Stimulated activated CD4-positive, alpha-beta T cell treated with anti-CD3 and anti-CD28 coated beads, Interleukin-1b, Interleukin-23, amount 100 ng/mL, for 1 hour (primary cell): ENCODE measurements at places on chromosomes 1 and 21.

DNA sequence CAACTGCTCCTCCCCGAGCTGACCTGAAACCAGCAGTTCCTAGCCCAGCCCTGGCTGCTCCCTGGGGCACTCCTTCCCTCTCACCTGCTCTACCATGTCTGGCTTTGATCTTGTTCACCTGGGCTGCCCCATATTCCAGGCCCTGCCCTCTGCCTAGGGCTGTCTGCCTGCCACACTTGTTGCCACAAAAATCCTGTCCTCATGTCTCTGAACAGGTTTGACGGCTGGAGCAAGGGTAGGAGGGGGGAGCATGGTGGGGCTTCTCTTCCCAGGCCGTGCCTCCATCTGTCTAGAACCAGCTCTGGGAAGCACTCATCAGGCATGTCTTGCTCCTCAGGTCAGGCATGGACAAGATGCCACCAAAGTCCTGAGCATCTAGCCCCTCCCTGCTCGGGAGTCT is 44.3 kb upstream of the WNT2B start:
- no peak for DNase-seq

DNA sequence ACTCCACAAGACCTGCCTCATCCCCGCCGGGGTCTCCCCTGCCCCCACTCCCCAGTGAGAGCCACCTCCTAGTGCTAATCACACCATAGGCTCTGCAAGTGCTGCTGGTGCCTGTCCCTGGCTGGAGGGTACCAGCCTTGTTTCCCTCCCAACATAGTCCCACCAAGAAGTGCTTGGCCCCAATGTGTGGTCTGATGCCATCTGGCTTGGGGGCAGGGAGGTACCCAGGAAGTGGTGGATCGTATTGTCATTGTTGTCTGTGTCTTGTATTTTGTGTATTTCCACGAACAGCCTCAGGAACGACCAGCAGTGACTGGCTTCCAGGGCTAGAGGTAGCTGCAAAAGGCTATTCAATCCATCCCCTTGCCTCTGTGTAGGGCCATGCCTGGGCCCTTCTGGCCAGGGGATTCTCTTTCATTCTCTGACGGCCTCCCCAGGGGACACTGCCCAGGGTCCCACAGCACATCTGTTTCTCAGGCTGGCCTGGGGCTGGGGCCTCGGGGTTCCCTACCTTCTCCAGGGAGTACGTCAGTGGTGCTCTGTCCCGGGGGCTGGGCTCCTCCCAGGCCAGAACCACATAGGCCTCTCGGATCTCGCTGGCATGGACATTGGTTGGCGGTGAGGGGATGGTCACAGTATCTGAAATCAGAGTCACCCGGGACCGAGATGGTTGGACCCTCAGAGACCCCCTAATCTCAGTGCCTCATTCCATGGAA is 22.8 kb downstream of the MYOM3 start:
- DNase-seq, result no peak

DNA sequence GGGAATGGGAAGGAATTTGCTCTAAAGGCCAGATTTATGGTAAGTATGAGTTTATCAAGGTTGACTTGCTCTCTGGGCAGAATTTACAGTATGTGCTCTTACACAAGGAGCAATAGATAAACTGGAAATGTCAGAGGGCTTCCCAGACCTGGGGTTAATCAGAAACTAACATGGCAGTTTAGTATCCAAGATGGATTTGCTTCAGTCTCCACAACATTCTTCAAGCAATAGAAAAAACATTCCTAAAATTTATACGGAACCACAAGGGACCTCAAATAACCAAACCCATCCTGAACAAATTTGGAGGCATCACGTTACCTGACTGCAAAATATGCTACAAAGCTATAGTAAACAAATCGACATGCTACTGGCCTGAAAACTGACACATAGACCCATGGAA is 606.7 kb upstream of the CHRM3 start:
- DNase-seq, result no peak

- no peak for DNase-seq
Measured at GRCh38 chr1:107889524-107889923, 75.5 kb downstream of the VAV3 start.

- DNase-seq, result peak; percentile 52
Measured at GRCh38 chr1:983798-984475, 2.0 kb upstream of the PERM1 start.

GRCh38 chr1:41385398-41386195 is 24.4 kb downstream of the FOXO6 start:
- no peak for DNase-seq

- DNase-seq, result no peak
Measured at GRCh38 chr1:20432341-20432740, 53.7 kb downstream of the CAMK2N1 start.

- no peak for DNase-seq
Measured at GRCh38 chr21:46100020-46100419, 2.1 kb downstream of the COL6A2 start.

- no peak for DNase-seq
Measured at GRCh38 chr1:228749765-228750164, 14.5 kb downstream of the RHOU start.

- DNase-seq, result no peak
Measured at GRCh38 chr1:205536759-205537361, 32.4 kb downstream of the CDK18 start.

DNA sequence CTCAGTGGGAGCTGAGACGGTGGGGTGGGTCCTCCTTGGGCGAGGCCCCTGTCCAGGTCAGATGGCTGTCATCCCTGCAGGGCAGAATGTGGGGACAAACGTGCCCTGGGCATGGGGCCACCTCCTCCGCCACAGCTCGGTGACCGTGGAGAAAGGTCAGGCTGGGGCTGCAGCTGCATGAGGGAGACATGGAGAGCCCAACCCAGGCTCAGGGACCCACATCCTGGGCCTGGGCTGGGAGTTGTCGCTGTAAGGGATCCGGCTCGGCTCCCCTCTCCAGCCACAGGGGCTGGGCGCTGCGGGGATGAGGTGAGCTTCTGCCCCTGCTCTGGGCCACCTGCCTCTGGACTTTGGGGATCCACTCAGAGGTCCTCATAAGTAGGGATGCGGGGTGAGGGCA is 518 bp upstream of the PLCH2 start:
- no peak for DNase-seq

DNA sequence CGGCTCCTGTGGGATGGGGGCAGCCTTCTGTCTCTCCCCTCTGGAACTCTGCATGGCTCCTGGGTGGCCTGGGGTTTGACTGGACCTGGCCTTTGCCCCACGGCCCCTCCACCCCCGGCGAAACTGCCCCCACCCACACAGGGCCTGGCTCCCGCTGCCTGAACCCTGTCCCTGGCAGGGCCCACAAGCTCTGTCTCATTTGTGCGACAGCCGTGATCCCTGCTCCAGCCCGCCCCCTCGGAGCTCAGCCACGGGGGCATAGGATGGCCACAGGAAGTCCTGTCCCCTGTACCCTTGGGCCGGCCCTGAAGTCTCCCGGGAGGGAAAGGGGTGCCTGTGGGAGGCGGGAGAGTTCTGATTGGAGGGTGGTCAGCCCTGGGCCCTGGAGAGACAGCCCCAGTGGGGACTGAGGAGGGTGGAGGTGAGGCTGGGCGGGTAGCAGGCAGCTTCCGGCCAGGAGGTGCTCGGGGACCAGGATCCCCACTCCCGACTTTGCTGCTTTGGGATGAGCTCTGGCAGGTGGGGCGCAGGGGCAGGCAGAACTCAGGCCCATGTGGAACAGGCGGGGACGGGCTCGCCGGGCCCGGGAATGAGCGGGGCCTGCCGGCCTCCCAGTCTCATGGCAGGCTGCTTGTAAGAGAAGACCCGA is 45.1 kb downstream of the SLX9 start:
- DNase-seq, result no peak

GRCh38 chr1:181134543-181135436 is 46.3 kb downstream of the IER5 start:
- DNase-seq, result no peak

- DNase-seq, result no peak
Measured at GRCh38 chr1:206898089-206898914, 1.1 kb downstream of the IL24 start.

DNA sequence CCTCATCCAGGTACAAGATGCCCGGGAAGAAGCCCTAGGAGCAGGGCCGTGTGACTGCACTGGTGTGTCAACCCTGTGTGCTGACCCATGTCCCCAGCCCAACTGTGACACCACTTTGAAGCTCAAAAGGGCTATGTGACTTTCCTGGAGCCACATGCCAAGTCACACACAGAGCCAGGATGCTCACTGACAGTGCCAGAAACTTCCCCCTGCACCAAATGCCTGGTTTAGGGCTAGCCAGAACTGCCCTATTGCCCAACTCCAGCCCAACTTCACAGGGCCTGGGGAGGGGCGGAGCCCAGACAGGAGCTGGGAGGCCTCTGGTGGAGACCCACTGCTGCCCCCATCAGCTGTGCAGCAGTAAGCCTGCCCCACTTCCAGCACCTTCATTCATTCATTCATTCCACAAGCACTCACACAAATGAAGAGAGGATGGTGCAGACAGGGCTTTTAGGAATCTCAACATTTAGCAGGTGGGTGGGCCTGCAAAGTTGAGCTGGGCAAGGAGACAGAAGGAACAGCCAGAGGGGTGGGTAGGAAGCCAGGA is 36.7 kb downstream of the KCNQ4 start:
- no peak for DNase-seq

GRCh38 chr1:34426325-34426896 is 249.7 kb downstream of the C1orf94 start:
- DNase-seq, result no peak

DNA sequence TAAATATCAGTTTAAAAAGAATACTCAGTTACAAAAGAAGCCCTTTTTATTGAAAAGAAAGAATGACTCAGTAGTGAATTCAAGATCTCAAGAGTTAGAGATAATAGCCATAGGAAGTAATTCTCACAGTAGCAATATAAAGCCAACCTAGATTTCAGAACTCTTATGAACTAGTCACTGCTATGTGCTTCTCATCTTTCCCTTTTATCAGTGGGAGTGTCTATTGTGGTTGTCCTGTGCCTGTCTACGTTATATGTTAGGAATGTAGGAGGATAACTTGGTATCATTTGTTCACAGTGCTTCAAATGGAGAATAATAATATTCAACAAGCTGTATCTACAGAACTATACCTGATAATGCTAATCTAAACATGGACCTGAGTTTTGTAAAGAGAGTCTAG is 73.1 kb upstream of the RGS21 start:
- DNase-seq, result no peak

DNA sequence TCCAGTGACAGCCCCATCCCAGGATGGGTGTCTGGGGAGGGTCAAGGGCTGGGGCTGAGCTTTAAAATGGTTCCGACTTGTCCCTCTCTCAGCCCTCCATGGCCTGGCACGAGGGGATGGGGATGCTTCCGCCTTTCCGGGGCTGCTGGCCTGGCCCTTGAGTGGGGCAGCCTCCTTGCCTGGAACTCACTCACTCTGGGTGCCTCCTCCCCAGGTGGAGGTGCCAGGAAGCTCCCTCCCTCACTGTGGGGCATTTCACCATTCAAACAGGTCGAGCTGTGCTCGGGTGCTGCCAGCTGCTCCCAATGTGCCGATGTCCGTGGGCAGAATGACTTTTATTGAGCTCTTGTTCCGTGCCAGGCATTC is 24.2 kb downstream of the PCSK9 start:
- DNase-seq, result no peak

DNA sequence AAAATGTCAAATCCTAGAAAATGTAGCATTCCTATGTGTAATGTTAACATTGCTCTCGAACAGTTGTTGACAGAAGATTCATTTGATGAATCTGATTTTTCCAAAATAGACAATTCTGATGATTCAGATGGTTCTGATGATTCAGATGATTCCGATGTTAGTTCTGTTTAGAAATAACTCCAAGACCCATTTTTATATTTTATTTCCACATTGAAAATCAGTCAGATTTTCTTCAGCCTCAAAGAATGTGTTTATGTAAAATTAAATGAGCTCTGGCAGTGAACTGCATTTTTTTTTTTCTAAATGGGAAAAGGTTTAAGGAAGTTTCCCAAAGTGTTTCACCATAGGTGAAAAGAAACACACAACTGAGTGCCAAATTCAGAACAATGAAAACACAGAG is 136.5 kb downstream of the TSEN15 start:
- DNase-seq, result no peak

DNA sequence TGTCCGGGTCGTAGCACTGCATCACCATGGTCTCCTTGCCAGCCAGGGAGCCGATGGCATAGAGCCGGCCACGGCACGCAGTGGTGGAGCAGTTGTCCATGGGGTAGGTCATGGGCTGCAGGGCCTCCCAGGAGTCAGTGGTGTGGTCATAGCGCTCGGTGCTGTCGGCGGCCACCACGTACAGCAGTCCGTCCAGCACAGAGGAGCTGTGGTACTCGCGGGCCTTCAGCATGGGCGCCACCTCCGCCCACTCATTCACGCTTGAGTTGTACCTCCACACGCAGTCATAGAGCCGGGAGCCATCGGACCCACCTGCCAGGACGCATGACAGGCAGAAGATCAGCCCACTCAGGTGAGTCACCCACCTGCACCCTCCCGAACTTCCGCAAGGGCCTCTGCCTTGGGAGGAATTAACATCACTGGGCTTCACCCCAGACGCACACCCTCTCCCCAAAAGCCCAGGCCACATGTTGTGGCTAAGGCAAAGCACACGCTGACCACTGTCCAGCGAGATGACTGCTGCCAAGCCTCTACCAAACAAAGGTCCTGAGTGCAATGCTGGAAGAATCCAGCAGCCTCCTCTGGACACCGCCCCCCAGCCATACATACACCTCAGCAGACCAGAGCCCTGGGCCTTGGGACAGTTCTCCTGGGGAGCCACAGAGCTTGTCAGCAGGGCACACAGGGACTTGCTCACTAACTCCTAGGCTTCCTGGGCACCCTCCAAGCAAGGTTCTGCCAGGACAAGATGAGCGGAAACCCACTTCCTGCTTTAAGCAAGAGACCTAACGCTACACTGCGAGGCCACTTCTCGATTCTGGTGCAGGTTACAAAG is 3.3 kb downstream of the KLHL21 start:
- DNase-seq, result peak; percentile 36

- DNase-seq, result no peak
Measured at GRCh38 chr1:212491454-212491853, 58.7 kb downstream of the NENF start.

GRCh38 chr21:32304998-32305397 is 6.3 kb downstream of the MRAP start:
- DNase-seq, result no peak

DNA sequence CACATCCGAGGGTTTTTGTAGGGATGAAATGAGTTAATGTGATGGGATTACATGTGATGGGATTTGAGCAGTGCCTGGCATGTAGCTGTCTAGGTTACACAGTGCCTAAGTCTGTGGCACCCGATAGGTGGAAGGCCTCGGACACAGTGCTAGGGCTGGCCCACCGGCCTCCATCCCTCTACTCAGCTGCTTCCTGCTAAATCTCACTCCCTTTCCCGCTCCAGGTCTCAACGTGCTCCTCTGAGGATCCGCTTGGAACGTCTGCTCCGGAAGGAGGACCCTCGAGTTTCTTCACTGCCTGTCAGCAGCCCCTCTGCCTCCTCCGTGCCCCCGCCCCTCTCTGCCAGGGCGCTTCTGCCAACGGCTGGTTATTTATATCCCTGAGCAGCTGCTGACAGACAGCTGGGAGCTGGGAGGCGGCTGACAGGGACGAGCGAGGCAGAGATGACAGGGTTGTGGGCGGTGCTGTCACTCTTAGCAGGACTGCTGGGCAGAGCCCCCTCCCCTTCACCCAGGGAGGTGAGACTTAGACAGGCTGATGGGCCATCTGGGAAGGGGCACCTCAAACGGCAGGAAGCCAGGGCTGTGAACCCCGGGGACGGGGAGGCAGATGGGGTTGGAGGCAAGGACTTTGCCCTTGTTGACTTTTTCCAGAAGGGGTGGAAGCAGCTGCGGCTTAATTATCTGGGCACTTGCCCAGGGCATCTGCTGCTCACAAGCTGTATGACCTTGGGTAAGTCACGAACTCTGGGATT is 26.6 kb upstream of the LRRN2 start:
- DNase-seq, result no peak
